ENCODE measurements at places on chromosomes 5 and 9. TPM values are rescaled to one million over a fixed set of nuclear protein-coding genes. Genes with fewer than 3 reads are reported as not detected.
A peak's percentile ranks its signal among the peaks of the same experiment; 100 is the strongest.

The SLC6A18 gene
- not detected for total RNA-seq

- DNase-seq = no peak
Observed at GRCh38 chr9:2531481-2531880, 90.1 kb upstream of the VLDLR start.

The TAF1L gene
- total RNA-seq = not detected

DNA sequence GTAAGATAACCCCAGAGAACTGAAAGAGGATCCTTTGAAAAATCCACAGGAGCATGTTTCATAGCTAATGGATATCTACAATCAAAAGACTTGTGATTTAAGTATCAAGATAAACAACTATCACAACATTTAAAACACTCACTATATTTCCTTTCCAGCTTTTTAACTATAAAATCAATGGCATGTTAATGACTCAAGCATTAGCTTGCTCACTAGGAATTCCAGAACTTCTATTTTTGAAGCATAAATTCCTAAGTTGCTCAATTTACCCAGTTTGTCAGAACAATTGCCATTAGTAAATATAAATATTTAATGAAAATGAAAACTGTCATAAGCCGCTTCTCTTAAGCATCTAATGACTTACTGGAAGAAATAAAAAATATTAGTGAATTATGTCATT, 355.3 kb downstream of the PRELID2 start:
- DNase-seq = peak; percentile 56

The OR1Q1 gene
- not detected for total RNA-seq

The PCA3 gene
- not detected for total RNA-seq

DNA sequence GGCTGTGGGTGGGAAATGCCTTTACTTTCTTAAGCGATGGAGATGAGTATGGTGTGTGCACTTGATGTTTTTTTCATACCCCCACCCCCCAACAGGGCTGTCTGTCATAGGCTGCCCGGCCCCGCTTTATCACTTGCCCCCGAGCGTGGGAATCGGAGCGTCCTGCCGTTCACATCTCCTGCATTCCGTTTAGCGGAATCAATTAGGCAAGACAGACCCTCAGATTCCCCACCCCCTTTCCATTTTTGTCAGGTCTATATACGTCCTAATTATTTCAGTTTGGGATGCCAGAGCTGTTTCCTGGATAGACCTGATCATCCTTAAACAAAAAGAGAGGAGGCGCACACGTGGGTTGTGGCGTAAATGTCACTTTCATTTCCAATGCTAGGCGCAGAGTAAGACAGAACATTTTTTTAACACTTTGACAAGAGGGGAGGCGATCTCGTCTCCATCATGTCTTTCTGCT, 217.2 kb downstream of the MEF2C start:
- no peak for DNase-seq

Data from IMR-90 (cell line).